Iris pigment epithelial cell (primary cell): ENCODE measurements at places on chromosomes 2 and 18.

GRCh38 chr2:263774-264492 lies at the start of gene SH3YL1:
TSS of gene SH3YL1 (minus strand) at chr2:264032. CDS start at chr2:263984, 48 bp downstream.
- peak; percentile 40 for DNase-seq

DNA sequence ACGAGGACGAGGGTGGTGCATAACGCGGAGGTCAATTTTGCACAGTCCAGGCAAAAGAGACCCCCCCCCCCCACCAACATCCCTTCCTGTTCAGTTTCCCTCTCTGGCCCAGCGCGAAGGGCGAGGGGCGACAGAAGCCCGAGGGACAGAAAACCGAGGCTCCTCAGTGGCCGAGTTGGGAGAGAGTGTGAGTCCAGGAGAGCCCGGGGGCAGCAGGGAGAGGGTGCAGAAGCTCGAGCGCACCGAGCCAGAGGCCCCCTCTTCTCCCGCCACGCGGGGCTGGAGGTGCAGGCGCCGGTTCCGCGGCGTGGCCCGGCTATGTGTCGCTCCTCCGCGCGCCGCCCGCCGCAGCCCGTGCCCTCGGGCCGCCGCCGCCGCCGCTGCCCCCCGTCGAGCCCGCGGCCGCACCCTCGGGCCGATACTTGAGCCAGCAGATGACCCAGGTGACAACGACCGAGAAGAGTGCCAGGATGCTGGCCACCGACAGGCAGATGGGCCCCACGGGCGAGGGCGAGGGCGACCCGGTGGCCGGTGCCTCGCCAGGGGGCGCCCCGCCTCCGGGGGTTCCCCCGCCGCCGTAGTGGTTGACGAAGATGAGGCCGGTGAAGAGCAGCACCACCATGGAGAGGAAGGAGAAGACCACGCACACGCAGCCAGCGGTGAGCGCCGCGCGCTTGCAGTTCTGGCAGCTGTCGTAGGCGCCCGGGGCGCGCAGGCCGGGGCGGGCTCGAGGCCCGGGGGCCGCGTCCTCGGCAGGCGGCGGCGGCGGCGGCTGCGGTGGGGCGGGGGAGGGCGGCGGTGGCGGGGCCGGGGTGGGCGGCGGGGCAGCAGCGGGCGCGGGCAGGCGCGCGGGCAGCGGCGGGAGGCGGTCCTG lies 20.2 kb upstream of the PAX3 start:
- peak; percentile 28 for DNase-seq

- DNase-seq, result peak; percentile 74
These were observed 321.8 kb downstream of the ZEB2 start for GRCh38 chr2:144198116-144198515.

- DNase-seq, result no peak
These were observed 70.9 kb downstream of the ODC1 start for GRCh38 chr2:10377052-10377746.

DNA sequence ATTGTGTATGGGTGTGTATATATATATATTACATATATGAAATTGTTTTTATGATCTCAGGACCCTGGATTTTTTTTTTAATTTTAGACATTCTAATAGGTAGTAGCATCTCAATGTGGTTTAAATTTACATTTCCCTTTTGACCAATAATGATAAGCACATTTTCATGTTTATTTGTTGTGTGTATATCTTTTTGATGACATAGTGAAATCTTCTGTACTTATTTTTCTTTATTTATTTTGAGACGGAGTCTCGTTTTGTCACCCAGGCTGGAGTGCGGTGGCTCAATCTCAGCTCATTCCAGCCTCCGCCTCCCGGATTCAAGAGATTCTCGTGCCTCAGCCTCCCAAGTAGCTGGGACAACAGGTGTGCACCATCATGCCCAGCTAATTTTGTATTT lies 35.1 kb upstream of the CYBRD1 start:
- DNase-seq, result no peak

- DNase-seq, result peak; percentile 62
These were observed 1.6 kb downstream of the CDH2 start for GRCh38 chr18:28175150-28175929.

- DNase-seq, result no peak
These were observed 198.2 kb downstream of the PARD3B start for GRCh38 chr2:204743393-204743960.

- DNase-seq, result no peak
These were observed 604.3 kb upstream of the POU3F3 start for GRCh38 chr2:104249629-104250028.

DNA sequence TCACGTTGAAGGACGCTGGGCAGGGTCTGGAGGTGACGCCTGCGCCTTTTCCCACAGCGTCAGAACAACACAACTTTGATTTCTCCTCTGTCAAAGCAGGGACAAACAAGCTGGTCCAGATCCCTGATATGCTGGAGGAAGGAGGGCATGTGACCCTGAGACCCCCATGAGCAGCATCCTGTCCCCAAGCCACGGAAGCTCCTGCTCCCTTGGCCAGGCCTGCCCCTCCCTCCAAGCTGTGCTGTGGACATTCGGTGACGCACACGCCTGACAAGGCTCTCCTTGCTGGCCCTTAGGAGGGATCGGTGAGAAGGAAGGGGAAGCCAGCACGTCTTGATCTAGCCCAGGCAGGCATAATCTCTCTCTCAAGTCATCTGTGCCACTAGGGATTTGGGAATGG lies 11.3 kb downstream of the MLPH start:
- no peak for DNase-seq
